ENCODE measurements at places on chromosomes 7 and 10.

- DNase-seq: peak; percentile 56
Measured at GRCh38 chr7:1144269-1144771, 15.7 kb downstream of the ZFAND2A start.

GRCh38 chr10:16392531-16393069 lies 44.2 kb upstream of the PTER start:
- no peak for DNase-seq

- peak; percentile 85 for DNase-seq
Measured at GRCh38 chr10:133379152-133379800, at the start of gene PAOX. Gene PAOX (plus strand): TSS chr10:133379262. CDS start chr10:133379317, 55 bp downstream.

DNA sequence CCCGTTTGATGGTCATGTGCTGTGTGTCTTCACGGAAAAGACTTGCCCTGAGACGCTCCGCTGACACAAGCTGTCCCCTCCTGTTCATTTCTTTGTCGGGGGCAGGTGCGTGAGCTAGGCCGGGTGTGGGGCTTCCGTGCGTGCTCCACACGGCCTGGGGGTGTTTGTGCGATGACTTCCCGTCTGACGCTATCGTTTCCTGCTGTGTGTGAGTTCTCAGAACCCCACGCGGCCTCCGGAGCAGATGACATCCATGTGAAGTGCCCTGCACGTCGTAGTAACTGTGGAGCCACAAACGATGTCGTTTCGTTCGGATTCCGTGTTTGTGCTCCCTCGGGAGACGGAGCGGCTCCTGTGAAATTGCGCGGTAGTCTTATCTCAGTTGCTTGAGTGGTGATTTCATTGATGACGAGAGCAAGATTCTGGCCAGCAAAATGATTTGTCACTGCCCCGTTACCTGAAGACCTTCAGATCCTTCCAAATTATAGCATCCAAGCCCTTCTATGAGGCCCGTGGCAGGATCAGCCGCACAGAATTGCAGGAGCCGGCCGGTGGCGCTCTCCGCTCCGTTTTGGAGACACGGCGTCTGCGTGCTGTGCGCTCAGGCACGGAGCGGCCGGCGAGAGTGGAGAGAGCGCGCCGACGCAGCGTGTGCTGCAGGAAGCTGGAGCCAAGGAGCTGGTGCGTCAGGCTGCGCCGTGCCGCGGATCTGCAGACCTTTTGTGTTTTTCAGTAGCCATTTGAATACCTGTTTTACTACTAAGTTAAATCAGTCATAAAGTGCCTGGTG lies 94.9 kb downstream of the NKX6-2 start:
- DNase-seq: no peak

- DNase-seq: peak; percentile 45
Measured at GRCh38 chr10:22605168-22605567, 109.2 kb downstream of the PIP4K2A start.

- peak; percentile 83 for DNase-seq
Measured at GRCh38 chr10:74282151-74282847, 131.3 kb downstream of the ADK start.

DNA sequence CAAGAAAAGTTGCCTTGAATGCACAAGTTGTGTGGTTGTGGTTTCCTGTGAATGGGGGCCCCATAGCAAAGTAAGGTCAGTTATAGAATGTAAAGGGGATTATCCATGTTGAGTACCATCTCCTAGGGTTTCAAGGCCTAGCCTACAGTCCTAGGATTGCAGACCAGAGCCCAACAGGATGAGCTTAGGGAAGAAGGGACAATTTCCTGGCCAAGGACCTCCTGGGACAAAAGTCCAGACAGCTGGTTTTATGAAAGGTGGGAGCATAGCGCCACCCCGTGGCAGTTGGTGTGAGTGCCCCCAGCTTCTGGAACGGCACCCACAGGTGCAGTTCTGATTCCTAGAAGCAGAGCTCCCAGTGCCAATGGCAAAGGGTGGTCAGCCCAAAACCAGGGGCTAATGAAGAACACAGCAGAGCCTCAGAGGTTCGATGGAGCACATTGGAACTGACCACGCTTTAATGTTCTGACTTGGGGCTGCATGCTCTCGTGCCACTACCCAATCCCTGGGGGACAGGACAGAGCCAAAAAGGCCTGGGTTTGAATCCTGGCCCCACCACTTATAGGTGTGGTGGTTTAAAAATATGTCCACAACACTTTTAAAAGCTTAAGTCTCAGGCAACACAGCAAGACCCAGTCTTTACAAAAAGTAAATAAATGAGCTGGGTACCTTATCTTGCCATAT lies 25.8 kb upstream of the TMEM120A start:
- DNase-seq: peak; percentile 81

GRCh38 chr10:107544706-107545520 lies 380.4 kb upstream of the SORCS1 start:
- no peak for DNase-seq

All from foreskin fibroblast (primary cell).